Occipital lobe (tissue), 3 donors: ENCODE measurements at places on chromosomes 7 and 10. TPM values are rescaled to one million over a fixed set of nuclear protein-coding genes. Genes with fewer than 3 reads are reported as not detected.

The GPR15LG gene
- not detected for total RNA-seq

The OIT3 gene
- total RNA-seq, result 0.47 TPM

The TEX47 gene
- total RNA-seq, result not detected

The C10orf67 gene
- total RNA-seq, result 0.16 TPM

The NRP1 gene
- total RNA-seq, result 91.9 TPM

The NT5C3A gene
- total RNA-seq, result 99.2 TPM

The SH2D4B gene
- 1.4 TPM for total RNA-seq

The TDRD1 gene
- under 0.01 TPM for total RNA-seq

The COL28A1 gene
- 0.62 TPM for total RNA-seq

The GFRA1 gene
- 4.7 TPM for total RNA-seq

The SPDYE18 gene
- 1.4 TPM for total RNA-seq

The CALHM1 gene
- not detected for total RNA-seq

The BUD23 gene
- 23.7 TPM for total RNA-seq

The TMEM196 gene
- total RNA-seq, result 10.1 TPM

The APBB1IP gene
- 0.94 TPM for total RNA-seq

The KCND2 gene
- total RNA-seq, result 51.5 TPM

The BLNK gene
- total RNA-seq, result 0.78 TPM

The STEAP4 gene
- 0.16 TPM for total RNA-seq

The ADRA2A gene
- total RNA-seq, result 15.9 TPM
